Frontal cortex (tissue), 4 donors: ENCODE measurements at places on chromosomes 12 and 14. TPM values are rescaled to one million over a fixed set of nuclear protein-coding genes. Genes with fewer than 3 reads are reported as not detected.
A peak's percentile ranks its signal among the peaks of the same experiment; 100 is the strongest.

RPS6KL1 gene
- total RNA-seq: 23.6 TPM

GRCh38 chr12:109110988-109111495, 5.3 kb upstream of the ACACB start:
- DNase-seq: peak; percentile 77

GRCh38 chr12:131833288-131833895, 5.2 kb downstream of the MMP17 start:
- DNase-seq: no peak

GRCh38 chr14:95047754-95048153, 109.6 kb downstream of the DICER1 start:
- no peak for DNase-seq

DNA sequence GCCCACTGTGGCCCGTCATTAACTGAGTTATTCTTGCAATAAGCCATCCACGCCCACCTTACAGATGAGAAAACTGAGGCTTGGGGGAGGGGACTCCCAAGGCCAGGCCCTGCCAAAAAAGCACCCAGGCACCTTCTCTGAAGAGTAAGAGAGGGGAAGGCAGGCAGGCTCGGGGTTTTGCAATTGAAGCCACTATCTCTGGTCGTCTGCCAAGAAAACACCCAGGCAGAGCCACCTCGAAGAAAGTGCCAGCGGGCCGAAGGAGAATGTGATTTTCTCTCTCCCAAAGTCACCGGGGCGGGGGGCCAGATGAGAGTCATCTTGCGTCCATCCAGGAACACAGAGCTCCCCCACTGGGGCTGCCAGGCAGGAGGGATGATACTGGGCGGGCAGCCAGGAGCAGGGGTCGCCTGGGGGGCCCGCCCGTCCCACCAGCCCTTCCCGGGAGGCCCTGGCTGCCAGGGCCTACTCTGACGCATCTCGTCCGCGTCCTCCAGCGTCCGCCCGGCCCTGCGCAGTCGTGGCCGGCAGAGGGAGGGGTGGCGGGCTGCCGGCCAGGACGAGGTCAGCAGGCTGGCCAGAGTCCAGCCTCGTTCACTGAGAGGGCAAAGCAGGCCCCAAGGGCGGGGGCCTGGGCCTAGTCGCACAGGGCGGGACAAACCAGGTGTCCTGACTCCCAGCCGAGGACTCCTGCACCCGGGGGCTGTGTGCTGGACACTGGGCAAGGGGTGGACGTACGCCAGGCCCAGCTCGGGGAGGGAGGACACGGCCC, 74.3 kb downstream of the RFLNA start:
- DNase-seq: peak; percentile 82

NOP9 gene
- 22.8 TPM for total RNA-seq

OR6C2 gene
- not detected for total RNA-seq

DNA sequence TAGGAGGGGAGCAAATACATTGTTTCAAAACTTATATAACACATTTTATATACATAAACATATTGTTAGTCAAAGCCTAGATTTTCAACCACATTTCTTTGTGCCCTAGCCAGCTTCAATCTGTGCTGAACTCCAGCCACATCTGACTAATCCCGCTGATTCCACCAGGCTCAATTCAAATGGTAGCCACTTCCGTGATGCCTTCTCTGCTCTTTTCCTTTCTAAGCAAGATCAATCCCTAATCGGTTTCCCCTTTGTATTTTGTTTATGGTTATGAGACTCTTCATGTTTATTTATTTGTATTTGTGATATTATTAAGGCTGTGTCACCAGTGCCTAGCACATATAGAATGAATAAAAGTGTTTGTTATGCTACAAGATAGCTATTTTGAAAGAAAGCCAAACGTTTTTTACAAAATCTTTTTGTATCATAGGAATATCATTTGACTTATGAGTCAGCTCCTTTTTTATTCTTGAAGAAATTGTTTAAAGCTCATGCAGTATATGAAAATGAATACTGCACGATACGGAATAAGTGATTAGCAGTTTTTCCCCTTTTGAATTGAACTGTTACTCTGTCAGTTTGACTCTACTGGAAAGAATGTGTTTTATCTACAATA, 110.2 kb downstream of the PLEKHA5 start:
- DNase-seq: no peak

GRCh38 chr12:40819436-40820108, 127.3 kb downstream of the CNTN1 start:
- no peak for DNase-seq

GRCh38 chr12:1022032-1022970, 31.3 kb downstream of the ERC1 start:
- no peak for DNase-seq

GRCh38 chr14:69027242-69027913, 48.3 kb upstream of the ACTN1 start:
- DNase-seq: no peak

CD163 gene
- 1.6 TPM for total RNA-seq

- no peak for DNase-seq
These were observed 64.6 kb downstream of the B4GALNT3 start for GRCh38 chr12:524167-524951.

DNA sequence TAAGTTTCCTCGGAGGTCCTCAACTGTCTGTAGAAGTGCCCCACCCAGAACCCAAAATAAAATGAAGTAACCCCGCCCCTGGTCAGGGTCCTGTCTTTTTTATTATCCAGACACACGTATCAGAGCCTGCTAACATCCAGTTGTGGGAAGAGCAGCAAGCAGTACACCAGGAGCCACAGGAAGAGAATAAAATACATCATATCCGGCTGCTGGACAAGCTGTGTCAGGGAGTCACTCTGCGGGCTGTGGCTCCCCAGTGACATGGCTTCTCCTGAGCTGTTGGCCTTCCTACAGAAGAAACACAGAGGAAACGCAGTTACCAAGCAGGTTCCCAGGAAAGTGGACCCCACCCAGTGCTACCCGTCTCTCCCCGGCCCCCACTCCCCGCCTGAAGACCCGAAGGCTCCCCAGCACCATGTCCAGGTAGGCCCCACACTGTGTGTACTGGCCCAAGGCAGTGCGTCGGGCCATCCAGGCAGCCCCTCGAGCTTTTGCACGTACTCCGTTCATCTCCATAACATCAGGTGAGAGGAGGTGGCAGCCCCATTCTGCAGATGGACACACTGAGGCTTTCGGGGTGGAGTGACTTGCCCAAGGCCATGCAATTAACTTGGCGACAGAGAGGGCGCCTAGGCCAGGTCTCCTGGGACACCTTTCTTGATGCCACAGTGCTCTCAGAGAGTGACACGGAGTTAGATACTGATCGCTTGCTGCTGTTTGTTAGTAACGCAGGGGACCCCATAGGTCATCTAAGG, 34.3 kb upstream of the DICER1 start:
- no peak for DNase-seq

SEC23A gene
- 182 TPM for total RNA-seq

DNA sequence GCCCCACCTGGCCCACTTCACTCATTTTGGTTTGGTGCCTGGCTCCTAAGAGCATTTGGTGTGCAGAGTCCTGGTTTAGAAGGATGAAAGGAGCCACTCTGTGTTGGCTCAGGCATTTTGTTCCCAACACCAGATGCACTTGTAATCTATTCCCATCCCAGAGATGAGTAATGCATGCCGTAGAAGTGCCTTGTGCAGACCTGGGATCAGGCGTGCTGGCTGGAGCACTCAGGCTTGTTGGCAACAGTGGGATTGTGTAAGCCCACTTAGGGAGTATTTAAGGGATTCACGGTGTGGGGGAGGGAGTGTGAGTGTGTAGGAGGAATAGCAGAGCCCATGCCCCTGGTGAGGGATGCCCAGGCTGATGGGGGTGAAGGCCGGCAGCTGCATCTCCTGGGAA, 501.5 kb upstream of the TBX3 start:
- DNase-seq: no peak

DNA sequence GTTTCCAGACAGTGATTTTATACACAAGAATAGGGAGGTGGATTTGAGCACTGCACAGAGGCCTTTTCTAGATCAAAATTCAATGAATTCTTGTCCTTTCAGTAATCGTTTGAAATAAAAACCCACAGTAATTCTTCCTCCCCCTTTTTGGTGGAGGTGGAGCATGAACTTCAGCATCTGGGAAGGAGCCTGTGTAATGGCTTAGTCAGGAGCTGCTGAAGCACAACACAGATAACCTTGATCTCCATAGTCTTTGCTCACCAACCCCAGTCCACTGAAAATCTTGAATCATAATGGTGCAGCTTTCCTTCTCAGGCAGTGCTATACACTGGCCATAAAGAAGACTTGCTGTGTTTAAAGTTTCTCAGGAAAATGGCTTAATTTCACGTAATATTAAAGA, 6.4 kb upstream of the TBPL2 start:
- no peak for DNase-seq

- no peak for DNase-seq
These were observed 501.8 kb upstream of the TMPO start for GRCh38 chr12:98013560-98013959.

DNA sequence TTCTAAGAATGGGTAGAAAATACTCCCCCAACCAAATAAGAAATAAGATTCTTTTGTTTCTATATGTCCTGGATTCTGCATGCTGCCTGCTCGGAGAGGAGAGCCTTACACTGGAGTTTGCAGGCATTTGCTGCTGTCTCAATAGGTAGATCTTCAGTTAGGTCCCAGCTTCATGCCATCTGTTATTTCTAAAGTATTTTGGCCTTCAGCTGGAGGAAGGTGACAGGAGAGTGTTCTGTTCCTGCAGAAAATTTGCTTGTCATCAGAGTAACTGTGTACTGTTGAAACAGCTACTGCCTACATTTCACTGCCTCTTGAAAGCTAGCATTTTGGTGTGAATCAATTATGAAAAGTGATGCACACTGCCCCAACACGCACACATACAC, 966.9 kb downstream of the NRXN3 start:
- no peak for DNase-seq

PLCZ1 gene
- not detected for total RNA-seq

GRCh38 chr12:120668868-120669840, 17.8 kb upstream of the MLEC start:
- DNase-seq: no peak

SIX6 gene
- not detected for total RNA-seq

DNA sequence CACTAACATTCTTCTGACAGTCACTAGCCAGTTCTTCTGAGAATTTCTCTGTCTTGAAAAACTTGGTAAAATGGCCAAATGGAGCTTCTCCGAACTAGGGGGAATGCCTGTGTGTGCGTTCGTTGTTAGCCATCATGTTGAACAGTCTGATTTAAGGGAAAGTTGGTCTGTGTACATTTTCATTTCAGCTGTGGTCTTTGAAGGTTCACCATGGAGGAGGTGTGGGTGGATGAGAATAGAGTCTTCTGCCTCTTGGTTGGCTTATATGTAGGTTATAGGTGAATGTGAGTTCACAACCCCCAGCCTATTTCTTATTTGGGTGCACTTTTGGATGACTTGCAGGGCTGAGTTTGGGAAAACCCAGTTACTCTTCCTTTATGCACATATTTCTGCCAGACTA, 12.9 kb downstream of the ETV6 start:
- no peak for DNase-seq

DNA sequence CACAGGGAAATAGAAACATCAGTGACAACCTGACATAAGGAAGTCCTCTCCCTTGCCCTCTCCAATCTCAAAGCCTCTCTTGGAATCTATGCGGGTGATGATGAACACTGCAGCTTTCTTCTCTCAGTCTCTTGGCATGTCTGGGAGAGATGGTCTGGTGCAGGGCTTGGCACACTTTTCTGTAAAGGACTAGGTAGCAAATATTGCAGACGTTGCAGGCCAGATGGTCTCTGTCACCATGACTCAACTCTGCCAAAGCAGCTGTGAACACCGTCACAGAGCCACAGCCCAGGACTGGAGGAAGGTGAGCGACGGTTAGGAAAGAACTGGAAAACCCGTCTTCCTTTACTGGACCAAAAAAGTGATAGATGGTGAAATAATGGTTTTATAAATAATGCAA, 591.0 kb upstream of the TMEM132C start:
- no peak for DNase-seq

GRCh38 chr12:6053541-6053940, 70.9 kb downstream of the VWF start:
- no peak for DNase-seq

HOTAIR gene
- total RNA-seq: not detected

GRCh38 chr12:55702861-55703260, 4.8 kb downstream of the ITGA7 start:
- DNase-seq: no peak

DNA sequence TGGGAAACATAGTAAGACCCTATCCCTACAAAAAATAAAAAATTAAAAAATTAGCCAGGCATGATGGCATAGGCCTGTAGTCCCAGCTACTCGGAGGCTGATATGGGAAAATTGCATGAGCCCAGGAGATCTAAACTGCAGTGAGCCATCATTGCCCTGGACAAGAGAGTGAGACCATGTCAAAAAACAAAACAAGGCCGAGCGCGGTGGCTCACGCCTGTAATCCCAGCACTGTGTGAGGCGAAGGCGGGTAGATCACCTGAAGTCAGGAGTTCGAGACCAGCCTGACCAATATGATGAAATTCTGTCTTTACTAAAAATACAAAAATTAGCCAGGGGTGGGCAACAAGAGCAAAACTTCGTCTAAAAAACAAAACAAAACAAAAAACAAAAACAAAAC, 51.6 kb downstream of the FAM186A start:
- no peak for DNase-seq
